ENCODE measurements at places on chromosomes 7 and 10. TPM values are rescaled to one million over a fixed set of nuclear protein-coding genes. Genes with fewer than 3 reads are reported as not detected.

Gene CHAT
- not detected for total RNA-seq

Gene DDC
- 11.9 TPM for total RNA-seq

Gene PRPS1L1
- not detected for total RNA-seq

Gene UCN3
- 0.60 TPM for total RNA-seq

Gene IL2RA
- total RNA-seq = not detected

Gene IDE
- 21.1 TPM for total RNA-seq

Gene ZRANB1
- 8.1 TPM for total RNA-seq

Gene CYP26C1
- total RNA-seq = 0.18 TPM

Gene EZH2
- 33.9 TPM for total RNA-seq

Gene IKZF1
- total RNA-seq = not detected

Gene CALHM3
- not detected for total RNA-seq

Gene IFIT1B
- total RNA-seq = not detected

Gene PILRB
- total RNA-seq = 119 TPM

Gene DPP6
- not detected for total RNA-seq

Measured in HT-29 (cell line).